Fibroblast of skin of back (primary cell): ENCODE measurements at places on chromosomes 5 and 9.

DNA sequence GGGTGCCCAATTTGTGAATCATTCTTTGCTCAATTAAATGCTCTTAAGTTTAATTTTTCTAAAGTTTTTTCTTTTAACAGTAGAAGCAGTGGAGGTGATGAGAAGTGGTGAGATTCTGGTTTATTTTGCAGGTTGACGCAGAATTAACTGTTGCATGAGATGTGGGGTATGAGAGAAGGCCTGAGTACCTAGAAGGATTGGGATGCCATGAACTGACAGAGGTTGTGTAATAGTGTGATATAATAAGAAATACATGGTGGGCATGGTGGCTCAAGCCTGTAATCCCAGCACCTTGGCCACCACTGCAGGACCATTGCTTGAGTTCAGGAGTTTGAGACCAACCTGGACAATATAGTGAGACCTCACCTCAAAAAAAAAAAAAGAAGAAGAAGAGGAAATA, 8.4 kb upstream of the SH3TC2 start:
- no peak for DNase-seq

- DNase-seq, result peak; percentile 23
Measured at GRCh38 chr5:67244345-67244793, 47.8 kb upstream of the CD180 start.

GRCh38 chr5:131654776-131655175, 19.7 kb upstream of the RAPGEF6 start:
- no peak for DNase-seq

GRCh38 chr5:103211576-103212561, 46.7 kb upstream of the MACIR start:
- DNase-seq, result peak; percentile 50

DNA sequence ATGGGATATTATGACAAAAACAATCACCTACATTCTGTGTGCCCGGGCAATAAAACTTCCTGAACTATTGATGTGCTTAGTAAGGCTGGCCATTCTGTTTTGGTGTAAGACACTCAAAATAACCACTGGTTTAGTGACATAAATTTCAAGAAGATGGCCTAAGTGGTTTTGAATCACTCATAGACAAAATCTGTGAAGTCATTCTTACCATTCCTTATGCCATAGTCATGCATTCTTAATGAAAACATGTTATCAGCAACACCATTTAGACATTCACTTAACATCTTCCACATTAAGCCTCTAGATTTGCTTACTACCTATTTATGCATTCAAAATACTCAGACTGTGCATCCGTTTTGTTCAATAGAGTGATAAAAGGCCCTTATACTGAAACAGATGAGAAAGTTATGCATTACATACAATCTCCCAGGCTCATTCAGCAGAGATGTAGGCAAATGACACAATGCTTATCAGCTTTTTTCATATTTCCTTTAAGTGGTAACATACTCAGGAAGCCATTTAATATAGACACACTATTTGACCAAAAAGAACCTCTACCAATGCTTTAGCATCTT, 848.8 kb upstream of the DMAC1 start:
- peak; percentile 64 for DNase-seq

- DNase-seq, result no peak
Measured at GRCh38 chr5:35685161-35685560, 67.5 kb downstream of the SPEF2 start.

DNA sequence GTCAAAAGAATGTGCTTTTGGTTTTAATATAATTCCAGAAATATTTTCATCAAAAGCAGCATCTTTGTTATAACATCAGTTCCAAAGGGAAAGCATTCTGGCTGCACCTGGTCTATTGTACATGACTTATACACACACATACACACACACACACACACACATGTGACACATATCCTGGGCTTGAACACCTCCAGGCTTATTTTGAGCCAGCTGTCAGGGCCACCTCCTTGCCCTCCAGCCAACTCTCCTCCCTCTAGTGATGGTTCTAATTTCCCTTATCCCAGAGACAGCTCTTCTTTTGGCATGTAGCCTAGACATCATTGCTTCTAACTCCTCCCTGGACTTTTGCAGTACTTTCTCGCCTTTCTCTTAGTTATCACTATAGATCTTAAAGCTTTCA, 115.0 kb downstream of the PIK3R1 start:
- no peak for DNase-seq

GRCh38 chr5:53397845-53398244, 82.6 kb upstream of the FST start:
- DNase-seq, result peak; percentile 97
